Gastrocnemius medialis (tissue), 4 donors: ENCODE measurements at places on chromosomes 1 and 21. TPM values are rescaled to one million over a fixed set of nuclear protein-coding genes. Genes with fewer than 3 reads are reported as not detected.

DNA sequence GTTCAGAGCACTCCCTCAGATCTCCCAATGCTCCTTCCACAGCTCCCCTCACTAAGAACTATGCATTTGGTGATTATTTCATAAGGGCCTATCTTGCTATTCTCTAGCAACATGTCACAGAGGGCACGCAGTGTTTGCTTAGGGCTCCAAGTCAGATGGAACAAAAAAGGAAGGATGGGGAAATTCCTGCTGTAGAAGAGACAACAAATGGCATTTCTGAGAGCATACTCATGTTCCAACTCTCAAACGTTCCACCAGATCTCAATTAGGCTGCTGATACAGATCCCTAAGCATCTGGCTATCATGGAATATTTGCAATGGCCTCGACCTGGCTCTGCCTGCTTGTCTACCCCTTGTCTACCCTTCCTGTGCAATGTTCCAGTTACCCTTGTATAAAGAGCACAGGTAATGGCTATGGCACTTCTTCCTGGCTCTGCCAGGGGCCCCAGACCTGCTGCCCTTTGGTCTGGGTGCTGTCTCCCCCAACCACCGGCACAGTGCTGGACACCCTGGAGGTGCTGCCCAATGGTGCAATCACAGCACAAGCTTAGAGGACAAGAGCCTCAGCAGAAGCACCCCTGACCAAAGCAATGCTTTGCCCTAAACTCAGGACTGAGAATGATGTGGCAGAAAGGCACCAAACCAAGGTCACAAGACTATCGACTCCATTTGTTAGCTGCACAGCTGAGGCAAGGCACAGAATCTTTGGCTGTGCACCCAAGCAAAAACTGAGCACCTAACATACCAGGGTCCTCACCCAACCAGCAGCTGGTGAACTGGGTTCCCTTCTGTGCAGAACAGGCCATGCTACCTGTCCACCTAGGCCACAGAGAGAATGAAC is 3.6 kb downstream of the PARP1 start:
- no peak for DNase-seq

GRCh38 chr21:45644041-45644906 is 749 bp downstream of the PCBP3 start:
- no peak for DNase-seq

- DNase-seq, result no peak
Observed at GRCh38 chr1:45325851-45326506, 716 bp upstream of the HPDL start.

Gene MROH7
- 0.42 TPM for total RNA-seq

Gene SAMSN1
- 1.4 TPM for total RNA-seq

Gene TMEM79
- total RNA-seq, result 0.85 TPM

DNA sequence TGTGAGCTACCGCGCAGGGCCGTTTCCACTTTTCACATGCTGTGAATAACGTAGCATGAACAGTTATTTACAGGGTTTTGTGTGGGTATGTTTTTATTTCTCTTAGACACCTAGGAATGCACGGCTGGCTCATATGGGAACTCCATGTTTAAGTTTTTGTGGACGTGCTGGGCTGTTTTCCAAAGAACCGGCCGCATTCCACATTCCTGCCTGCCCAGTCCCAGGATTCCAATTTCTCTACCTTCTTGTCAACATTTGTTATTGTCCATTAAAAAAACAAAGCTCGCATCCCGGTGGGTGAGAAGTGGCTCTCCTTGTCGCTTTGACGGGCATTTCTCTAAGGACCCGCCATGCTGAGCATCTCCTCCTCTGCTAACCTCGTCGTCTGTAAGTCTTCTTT is 47.1 kb upstream of the LRRC3 start:
- DNase-seq, result no peak

Gene UBASH3A
- not detected for total RNA-seq

GRCh38 chr1:183739741-183740271 is 65.1 kb upstream of the RGL1 start:
- no peak for DNase-seq

Gene GRIK3
- 0.13 TPM for total RNA-seq

GRCh38 chr1:53585565-53585964 is 126.4 kb downstream of the DMRTB1 start:
- no peak for DNase-seq

Gene C1orf105
- 0.61 TPM for total RNA-seq

Gene SMAP2
- total RNA-seq, result 61.3 TPM

- DNase-seq, result no peak
Observed at GRCh38 chr1:24748191-24749121, 3.2 kb downstream of the CLIC4 start.

DNA sequence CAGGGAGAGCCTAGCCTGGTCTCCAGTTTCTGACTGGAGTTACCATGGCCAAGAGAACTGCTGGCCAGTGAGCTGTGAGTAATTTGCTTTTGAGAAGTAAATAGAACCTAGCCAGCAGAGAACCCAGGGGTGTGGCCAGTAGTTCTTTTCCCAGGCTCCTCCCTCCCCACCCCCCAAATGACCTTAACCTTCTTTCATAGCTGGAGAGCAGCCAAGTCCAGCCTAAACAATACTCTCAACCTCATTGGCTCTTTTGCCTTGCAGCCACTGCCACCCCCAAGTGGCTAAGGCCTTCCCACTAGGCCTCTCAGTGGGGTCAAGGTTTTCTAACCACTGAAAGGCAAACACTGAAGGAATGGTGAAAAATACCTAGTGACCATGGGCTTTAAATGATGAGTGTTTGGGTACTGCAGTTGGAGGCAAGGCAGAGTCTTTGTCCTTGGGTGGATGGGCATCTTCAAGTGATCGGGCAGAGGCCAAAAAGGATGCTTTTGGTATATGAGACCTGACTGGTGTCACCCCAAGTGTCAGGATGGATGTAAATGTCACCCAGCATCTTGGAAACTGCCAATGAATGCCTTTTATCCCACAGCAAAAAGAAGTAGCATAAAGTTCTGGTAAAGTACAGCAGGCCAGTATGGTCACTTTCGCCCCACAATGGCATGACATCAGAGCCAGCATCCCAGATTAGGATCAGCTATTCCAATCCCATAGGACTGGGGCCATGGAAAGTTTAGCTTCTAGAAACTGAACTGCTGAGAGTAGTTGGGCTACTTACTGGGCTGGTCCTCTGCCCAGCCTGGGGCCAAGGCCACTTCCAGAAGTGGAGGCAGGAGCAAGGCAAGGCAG is 3.5 kb upstream of the PIGV start:
- DNase-seq, result peak; percentile 59

Gene KRTAP19-3
- 1.0 TPM for total RNA-seq

DNA sequence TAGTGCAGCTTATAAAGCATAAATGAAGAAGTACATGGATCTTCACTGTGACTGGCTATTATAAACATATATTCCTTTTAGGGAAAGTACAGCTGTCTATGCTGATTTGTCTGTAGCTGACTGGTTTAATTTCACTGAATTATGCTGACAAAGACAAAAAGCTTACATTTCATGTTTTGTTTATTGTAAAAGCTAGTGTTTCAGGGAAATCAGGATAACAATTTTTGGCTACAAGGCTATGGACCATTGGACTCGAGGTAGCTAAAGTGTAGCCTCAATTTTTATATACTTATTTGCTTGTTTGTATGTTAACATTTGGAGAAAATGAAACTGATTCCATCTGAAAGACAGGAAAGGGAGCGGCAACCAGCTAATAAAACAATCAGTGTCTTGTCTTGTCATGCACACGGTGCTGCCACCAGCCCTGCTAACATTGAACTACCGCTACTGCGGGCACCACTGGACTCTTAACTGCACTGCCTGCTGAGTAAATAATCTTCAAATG is 480.2 kb downstream of the COL11A1 start:
- DNase-seq, result no peak

Gene VASH2
- total RNA-seq, result 1.5 TPM

Gene CFAP141
- not detected for total RNA-seq

DNA sequence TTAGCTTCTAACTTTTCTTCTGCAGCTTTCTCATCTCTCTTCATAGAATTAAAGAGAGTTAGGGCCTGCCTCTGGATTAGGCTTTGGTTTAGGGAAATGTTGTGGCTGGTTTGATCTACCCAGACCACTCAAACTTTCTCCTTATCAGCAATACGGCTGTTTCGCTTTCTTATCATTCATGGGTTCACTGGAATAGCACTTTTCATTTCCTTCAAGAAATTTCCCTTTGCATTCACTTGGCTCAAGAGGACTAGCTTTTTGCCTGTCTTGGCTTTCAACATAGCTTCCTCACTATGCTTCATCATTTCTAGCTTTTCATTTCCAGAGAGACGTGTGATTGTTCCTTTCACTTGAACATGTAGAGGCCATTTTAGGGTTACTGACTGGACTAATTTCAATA is 59.6 kb downstream of the AKT3 start:
- no peak for DNase-seq

DNA sequence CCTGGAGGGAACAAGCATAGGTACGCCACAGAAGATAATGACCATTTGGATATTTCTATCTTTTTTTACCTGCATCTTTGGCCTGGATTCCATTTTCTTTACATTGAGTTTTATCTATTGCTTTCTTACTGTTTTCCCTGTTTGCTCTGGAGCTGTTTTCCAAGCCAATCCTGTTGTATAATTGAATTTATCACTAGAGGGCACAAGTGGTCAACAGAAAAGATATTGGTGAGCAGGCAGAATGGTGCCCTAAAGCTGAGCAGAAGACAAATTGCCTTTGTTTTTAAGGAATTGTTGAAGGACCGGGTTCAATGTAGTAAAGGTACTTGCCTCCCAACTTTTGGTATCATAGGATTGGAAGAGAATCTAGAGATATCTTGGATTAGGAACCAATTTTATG is 152.8 kb downstream of the PPP1R12B start:
- DNase-seq, result no peak
